ENCODE measurements at places on chromosomes 4 and X.

DNA sequence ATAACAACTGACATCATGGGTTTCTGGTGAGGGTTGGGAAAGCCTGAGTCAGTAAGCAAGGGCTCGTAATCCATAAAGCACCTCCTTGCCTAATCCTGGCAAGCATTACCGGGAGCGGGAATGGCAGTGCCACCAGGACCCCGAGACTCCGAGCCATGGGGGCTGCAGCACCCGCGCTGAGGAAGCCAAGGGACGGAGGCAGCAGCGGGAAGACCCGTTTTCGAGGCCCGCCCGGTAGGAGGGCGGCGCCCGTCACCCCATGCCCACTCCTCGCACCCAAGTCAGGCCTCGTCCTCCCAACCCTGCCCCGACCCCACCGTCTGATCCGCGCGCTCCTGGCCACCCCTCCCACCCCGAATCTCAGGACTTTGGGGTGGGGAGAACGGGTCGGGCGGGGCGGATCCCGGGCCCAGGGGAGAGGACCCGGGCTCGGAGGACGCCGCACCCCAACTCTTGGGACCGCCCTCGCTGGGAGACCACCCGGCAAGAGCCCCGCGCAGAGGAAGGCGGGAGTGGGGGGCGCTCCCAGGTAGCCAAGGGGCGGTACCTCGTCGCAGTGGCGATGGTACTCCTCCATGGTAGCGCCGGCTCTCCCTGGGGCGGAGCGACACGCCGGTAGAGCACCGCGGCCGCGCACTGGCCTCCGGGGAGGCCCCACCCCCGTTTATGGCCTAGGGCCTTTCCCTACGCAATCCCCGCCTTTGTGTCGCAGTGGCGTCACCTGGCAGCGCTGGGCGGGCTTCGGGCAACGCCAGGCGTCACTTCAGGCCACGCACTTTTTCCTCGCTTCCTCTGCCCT is at the start of gene DYNLT3:
TSS of gene DYNLT3 (minus strand) at position 638 of the 799 bp plus-strand sequence. CDS start at position 577, 61 bp downstream.
- DNase-seq: peak; percentile 79

GRCh38 chr4:67549123-67549522 is 3.8 kb upstream of the CENPC start:
- DNase-seq: no peak

- no peak for DNase-seq
These were observed 45.1 kb downstream of the ARHGEF9 start for GRCh38 chrX:63739885-63740284.

DNA sequence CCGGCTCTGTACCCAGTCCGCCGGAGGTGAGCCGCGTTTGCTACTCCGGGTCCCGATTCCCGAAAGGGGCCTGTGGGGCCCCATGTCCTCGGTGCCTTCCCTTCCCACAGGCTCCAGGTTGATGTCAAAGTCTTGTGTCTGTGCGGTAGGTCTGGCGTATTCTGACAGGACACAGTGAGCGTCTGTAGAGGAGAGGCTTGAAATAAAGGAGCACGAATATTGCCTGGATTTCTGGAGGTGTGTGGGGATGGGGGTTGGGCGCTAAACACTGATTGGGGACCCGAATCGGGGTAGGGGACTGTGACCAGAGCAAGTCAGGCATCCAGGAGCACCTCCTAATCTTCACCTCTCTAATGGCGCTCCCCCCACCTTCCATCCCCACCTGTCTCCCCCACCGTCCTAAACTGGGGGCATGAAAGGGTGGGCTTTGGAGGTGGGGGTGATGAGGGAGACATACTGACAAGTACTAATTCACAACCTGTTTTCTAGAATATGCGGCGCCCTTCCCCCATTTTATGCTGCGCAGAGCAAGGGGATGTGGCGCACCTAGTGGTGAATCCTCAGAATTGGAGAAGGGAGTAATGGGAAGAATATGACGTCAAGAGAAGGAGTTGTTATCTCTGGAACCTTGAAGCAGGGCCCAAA is 855 bp downstream of the GPRASP2 start:
- DNase-seq: peak; percentile 4

- DNase-seq: no peak
These were observed 273.6 kb downstream of the FRMPD4 start for GRCh38 chrX:12411831-12412230.
